ENCODE measurements at places on chromosomes 1 and 21.

DNA sequence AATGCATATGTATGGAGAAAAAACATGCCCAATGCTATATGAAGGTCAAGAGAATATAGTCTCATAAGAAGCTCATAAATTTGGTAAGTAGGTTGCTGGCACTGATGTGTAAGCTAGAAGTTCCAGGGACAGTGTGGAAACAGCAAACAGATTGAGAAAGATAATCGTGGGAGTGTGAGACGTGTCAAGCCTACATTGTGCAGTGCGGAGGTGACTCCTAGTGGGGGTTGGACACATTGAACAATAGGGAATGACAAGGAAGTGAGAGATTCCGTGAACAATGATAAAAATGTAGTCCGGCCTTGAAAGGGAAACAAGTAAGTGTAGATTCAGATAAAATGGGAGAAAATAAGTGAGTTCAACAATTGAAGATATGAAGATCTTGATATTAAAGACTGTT lies 788.4 kb upstream of the PRMT6 start:
- no peak for DNase-seq

DNA sequence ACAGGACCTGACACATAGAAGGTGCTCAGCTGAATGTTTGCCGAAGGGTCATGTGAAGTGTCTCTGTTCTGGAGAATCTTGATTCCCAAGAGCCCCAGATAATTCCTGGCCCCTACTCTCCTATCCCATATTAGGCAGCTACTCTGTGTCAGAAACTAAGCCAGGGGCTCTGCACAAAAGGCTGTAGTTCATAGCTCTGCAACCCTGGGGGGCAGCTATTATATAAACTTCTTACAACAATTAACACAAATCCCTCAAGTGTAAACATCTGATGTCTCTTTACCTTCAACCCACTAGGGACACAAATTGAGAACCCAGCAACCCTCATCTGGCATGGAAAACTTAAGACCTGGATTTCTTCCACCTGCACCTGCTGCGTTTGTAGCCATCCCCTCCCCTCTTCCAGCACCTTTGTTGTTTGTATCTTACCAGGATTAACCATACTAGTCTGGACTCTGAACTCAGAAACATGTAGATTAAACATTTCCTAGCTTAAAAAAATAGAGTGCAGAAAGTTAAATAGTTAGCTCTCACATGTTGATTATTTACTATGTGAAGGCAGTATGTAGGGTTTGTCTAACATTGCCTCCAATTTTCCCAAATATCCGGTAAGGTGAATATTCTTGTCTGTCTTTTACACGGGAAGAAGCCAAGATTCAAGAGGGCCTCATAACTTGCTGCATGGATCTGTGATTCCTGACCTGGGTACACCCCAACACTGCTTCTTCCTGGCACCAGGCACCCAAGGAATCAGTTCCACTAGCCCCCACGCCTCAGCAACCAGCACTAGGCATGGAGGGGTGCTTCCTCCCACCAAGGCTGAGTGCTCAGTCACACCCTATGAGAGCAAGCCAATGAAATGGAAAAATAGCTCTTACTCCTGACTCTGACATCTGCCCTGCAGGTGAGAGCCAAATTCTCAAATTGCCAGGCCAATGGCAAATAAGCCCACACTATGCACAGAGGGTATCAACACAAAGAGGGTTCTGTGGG lies 220.7 kb upstream of the HOOK1 start:
- no peak for DNase-seq

GRCh38 chr1:100606438-100606837 lies 68.5 kb downstream of the GPR88 start:
- DNase-seq: no peak

- DNase-seq: no peak
These were observed 73.1 kb upstream of the SCCPDH start for GRCh38 chr1:246651012-246651695.

- DNase-seq: no peak
These were observed 15.1 kb downstream of the PTPRU start for GRCh38 chr1:29251164-29252124.

GRCh38 chr1:240152611-240153297 lies 61.1 kb downstream of the FMN2 start:
- no peak for DNase-seq

- no peak for DNase-seq
These were observed 120.7 kb downstream of the MAP3K21 start for GRCh38 chr1:233448109-233448689.

- no peak for DNase-seq
These were observed 83.9 kb downstream of the ASTN1 start for GRCh38 chr1:177080564-177080963.

DNA sequence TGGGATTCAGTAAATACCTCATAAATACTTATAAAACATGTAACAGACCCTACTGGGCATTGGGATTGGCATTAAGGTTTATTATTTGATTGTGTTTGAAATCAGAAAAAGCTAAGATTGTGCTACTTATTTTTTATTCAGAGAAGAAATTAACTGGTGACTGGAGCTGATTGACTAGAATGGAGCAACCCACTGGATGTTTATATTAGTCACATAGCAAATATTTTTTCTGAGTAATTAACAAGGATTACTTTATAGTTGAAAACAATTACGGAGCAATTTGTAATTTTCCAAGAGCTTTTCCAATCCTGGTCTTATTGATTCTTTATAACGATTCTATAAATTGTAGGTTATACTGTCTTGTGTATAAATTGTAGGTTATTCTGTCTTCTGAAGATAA lies 208.7 kb downstream of the HLX start:
- DNase-seq: no peak

GRCh38 chr1:70504176-70504820 lies 93.2 kb downstream of the CTH start:
- DNase-seq: no peak

DNA sequence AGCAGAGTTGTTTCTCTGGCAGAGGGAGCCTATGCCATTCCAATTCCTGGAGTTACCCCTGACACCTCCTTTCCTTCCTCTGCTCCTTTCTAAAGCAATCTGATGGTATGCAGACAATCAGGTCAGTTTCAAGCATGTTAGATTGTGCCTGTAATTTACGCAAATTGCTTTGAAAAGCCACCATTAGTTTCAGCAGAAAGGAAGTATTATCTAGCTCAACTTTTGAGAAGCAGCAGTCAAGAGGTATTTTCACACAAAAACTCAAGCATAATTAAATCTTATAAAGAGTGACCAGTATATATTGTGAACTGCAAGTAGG lies 2.2 kb downstream of the ERRFI1 start:
- DNase-seq: no peak

DNA sequence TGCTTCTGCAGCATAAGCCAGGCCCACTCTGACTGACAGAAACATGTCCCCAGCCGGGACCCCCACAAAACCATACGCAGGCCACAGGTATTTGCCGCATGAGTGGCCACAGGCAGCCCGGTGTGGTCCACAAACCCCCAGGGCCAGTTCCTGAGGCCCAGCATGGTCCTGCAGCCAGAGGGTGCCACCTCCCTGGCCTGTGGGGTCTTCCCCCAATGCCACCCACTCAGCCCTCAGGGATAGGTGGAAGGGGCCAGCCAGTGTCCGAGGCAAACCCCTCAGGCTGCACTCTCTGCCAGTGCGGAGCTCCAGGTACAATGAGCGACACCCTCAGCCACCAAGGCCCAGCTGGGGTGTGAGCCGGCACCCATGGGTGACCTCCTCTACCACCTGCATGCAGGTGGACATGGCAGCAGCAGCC lies 43.5 kb downstream of the UBE2G2 start:
- DNase-seq: no peak

DNA sequence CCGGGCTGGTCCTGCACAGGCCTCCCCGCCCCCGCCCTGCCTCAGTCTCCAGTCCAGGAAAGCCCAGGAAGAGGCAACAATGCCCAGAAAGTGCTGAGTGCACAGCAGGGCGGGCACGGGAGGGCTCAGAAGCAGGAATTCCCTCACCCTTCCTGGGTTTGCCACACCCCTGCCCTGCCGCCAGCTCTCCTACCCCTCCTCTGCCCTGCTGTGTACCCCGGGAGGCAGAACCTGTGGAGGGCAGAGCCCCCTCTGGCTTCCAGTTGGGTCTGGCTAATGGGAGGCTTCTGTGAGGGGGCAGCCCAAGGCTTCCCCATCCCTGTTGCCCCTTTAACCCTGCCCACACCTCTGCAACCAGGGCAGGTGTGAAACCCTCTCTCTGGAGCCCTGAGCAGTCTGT lies 47.5 kb upstream of the CSF3R start:
- DNase-seq: no peak

DNA sequence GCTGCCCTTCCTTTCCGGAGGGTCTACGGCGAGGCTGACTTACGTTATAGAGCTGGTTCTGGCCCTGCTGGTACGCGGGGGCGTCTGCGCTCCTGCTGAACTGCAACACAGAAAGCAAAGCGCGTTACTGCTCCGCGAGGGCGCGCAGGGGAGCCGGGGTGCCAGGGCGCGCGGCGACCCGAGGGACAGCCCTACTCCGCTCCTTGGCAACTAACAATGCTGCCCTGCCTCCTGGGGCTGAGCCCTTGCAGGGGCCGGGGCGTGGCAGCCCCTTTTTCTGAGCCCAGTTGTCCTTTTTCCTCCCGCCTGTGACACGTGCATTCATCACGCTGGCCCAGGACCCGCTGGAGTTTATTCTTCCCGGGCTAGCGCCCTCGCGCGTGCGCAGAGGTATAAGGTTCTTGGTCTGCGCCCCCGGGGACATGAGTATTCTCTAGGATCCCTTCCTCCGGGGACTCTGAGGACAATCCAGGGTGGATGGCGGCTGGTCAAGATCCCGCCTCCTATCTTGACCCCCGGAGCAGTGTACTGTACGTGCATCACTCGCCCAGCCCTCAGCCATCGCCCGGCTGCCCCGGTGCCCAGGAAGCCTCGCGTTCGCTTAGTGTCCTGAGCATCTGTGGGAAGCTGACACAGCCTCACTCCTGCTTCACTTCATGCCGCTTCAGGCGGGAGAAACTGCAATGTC lies 78.9 kb downstream of the CD247 start:
- DNase-seq: no peak

DNA sequence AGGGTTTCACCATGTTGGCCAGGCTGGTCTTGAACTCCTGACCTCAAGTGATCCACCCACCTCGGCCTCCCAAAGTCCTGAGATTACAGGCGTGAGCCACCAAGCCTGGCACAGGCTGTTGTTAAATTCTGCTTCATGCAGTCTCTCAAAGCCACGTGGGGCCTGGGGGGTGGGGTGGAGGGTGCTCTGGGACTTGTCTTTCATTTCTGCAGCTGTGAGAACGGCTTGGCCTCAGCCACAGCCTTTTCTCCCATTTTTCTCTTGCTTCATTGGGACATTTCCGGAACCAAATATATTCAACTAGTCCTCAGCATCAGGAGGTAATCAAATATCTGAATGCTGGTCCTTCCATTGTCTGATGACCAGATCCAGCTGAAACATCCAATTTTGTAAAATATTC lies 27.6 kb upstream of the KCNE2 start:
- no peak for DNase-seq

GRCh38 chr1:220274251-220274855 lies 2.1 kb upstream of the RAB3GAP2 start:
- no peak for DNase-seq

DNA sequence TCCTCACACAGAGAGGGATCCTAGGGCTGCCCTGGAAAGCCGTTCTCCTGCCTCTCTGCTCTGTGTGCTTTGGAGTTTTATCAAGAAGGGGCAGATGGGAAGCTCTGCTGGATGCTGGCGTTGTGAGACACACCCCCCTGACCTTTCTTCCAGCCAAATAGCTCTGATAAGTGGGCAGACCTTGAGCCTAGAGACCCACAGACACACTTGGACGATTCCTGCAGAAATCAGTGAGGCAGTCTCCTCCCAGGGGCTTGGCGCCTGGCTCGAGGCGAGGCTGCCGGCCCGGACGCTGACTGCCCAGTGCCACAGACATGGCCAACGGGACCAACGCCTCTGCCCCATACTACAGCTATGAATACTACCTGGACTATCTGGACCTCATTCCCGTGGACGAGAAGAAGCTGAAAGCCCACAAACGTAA lies at the start of gene MRAP:
MRAP (plus strand) TSS at position 198 of the 424 bp plus-strand sequence; CDS start at position 315, 117 bp downstream.
- DNase-seq: no peak

DNA sequence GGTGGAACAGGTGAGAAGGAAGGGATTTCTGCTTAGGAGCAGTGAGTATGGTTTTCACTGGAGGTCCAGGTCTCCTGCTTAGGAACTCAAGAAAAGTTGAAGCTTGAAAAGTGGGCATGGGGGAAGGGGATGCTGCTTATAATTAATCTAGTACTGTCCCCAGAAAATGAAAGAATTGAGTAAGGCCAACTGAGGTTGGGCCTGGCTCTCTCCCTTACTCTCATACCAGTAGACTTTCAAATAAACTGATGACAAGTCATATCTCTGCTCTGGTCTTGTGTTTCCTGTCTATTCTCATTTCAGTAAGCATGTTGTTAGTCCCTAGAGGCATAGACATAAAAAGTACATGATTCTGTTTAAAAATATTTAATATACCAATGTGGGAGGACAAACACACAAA lies 26.4 kb downstream of the CD48 start:
- DNase-seq: no peak

DNA sequence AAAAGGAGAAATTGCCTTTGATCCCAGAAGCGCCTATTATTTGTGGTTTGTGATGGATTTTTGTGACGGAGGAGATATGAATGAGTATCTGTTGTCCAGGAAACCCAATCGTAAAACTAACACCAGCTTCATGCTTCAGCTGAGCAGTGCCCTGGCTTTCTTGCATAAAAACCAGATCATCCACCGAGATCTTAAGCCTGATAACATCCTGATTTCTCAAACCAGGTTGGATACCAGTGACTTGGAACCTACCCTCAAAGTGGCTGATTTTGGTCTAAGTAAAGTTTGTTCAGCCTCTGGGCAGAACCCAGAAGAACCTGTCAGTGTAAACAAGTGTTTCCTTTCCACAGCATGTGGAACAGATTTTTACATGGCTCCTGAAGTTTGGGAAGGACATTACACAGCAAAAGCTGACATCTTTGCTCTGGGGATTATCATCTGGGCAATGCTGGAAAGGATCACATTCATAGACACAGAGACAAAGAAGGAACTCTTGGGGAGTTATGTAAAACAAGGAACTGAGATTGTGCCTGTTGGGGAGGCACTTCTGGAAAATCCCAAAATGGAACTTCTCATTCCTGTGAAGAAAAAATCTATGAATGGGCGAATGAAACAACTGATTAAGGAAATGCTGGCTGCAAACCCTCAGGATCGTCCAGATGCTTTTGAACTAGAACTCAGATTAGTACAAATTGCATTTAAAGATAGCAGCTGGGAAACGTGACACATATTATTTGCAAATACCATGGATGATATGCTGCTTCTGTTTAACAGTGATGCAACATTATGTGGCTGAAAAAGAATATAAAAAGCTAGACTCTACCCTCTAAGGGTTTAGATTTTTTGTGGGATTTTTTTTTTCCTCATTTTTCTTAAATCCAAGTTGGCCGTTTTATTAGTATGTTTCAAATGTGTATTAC lies 10.5 kb downstream of the PDIK1L start:
- DNase-seq: no peak

GRCh38 chr1:58899587-58900271 lies 115.9 kb upstream of the JUN start:
- DNase-seq: no peak

GRCh38 chr1:169466259-169467230 lies 19.2 kb downstream of the SLC19A2 start:
- no peak for DNase-seq

- no peak for DNase-seq
These were observed 425.7 kb downstream of the SIPA1L2 start for GRCh38 chr1:232204269-232204668.

- no peak for DNase-seq
These were observed 4.1 kb upstream of the PEF1 start for GRCh38 chr1:31648641-31649357.
